ENCODE measurements at places on chromosomes 1 and 21.

DNA sequence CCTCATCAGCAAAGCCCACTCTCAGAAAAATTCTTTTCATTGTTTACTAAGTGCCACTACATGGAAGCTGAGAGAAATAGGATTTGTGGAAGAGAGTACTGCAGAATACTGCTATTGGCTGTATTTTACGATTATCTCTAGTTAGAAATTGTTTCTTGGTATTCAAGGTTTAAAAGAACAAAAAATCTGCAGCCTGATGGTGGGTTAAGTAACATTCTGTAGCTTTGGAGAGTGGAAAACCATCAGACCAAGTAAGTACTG, 27.3 kb downstream of the PTTG1IP start:
- no peak for DNase-seq

GRCh38 chr1:173475564-173476196, 1.5 kb upstream of the PRDX6 start:
- peak; percentile 52 for DNase-seq

GRCh38 chr1:238961790-238962189, 424.6 kb upstream of the CHRM3 start:
- no peak for DNase-seq

- DNase-seq = no peak
Observed at GRCh38 chr1:12778907-12779306, 5.4 kb downstream of the PRAMEF12 start.
